NCI-H460 (cell line): ENCODE measurements at places on chromosomes 1 and 21. TPM values are rescaled to one million over a fixed set of nuclear protein-coding genes. Genes with fewer than 3 reads are reported as not detected.

Gene TMEM52
- total RNA-seq, result 2.8 and 3.6 TPM in 2 replicates

DNA sequence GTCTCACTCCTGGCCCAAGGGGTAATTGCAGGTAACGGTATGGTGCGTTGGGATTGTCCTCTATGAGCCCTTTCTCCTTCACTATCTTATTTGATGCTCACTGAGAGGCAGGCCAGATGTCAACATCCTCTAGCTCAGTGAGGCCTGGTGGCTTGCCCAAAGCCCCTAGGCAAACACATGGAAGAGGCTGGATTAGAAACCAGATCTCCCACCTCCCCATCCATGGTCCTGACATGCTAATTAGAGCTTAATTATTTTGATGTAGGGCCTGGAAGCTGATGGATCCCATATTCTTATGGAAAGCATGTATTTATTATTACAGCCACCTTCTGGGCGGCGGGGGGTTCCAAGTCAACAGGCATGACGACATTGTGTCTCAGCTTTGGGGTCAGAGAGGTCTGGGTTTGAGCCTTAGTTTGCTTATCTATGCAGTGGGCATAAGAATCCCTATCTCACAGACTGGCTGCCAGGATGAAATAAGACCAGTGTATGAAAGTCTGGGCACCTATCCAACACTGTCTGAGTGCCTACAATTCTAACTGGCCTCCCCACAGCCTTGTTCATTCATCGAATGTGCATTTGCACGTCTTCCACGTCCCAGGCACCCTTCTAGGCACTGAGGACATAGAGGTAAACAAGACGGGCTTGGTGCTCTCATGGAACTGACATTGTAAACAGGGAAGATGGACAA is 6.2 kb downstream of the SMPDL3B start:
- no peak for DNase-seq

DNA sequence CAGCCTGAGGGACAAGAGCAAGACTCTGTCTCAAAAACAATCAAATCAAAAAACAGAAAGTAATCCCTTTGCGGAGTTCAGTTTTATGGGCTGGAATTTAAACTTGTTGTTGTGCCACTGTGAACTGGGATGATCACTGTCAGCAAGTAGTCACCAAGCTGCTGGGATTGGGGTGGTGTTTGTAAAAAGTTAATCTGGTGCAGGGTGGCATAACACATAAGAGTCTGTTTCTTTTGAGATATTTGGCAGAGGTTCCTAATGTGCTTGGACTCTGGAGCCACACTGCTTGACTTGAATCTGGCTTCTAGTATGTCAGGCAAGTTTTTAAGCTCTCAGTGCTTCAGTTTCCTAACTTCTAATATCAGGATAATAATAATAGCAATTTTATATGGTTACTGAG is 6.6 kb downstream of the CLIC4 start:
- DNase-seq, result no peak

DNA sequence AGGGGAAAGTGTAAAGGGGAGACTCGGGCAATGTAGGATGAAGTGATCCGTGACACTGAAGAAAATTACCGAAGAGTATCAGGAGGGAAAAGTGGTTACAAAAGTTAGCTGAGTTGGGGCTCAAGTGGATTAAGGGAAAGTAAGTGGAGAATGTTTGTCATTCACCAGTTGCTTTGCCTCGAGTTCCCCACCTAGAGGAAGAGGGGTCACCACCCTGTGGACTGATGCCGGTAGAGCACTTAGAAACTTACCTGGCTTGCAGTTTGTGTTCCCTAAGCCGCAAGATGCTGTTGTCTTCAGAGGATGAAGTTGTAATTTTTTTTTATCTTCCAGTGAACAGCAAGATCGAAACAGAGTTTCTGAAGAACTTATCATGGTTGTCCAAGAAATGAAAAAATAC is 1.0 kb downstream of the PER3 start:
- DNase-seq, result no peak

Gene NECTIN4
- 0.55 and 1.0 TPM in 2 replicates for total RNA-seq

GRCh38 chr1:166379447-166379846 is 212.6 kb upstream of the FAM78B start:
- peak; percentile 26 for DNase-seq

Gene PRKAA2
- total RNA-seq, result 54.7 and 62.4 TPM in 2 replicates

GRCh38 chr1:30609999-30610345 is 113.4 kb downstream of the MATN1 start:
- no peak for DNase-seq

Gene AKNAD1
- 0.75 and 1.5 TPM in 2 replicates for total RNA-seq

DNA sequence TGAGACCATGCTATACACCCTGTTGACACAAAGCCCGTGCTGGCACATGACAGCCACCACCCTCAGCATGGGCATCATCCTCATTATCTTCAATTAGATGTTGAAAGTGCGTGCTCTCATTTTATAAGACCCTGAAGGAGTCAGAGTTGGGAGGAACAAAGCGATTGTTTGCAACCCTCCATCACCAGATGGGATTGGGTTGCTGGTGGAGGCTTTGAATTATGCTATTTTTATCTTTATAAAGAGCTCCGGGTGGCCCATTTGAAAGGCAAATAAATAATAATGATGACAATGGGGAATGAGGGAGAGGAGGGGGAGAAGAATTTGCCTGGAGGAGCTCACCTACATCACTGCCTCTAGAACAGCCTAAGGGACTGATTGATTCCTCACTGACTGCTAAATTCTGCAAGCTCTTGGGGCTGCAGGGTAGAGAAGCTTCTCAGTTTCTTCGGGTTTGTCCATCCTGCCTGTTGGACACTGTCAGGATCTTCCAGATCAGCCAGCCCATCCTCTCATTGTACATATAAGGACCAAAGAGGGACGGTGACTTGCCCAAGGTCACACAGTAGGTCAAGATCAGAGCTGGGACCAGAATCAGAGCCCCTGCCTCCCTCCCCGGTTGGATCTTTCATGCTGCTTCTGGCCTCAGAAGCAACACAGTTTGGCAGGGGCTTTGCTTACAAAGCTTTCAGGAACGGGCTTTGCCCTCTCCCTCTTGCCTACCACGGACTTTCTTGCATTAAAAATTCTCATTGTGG is 130.9 kb upstream of the ZBTB40 start:
- no peak for DNase-seq

DNA sequence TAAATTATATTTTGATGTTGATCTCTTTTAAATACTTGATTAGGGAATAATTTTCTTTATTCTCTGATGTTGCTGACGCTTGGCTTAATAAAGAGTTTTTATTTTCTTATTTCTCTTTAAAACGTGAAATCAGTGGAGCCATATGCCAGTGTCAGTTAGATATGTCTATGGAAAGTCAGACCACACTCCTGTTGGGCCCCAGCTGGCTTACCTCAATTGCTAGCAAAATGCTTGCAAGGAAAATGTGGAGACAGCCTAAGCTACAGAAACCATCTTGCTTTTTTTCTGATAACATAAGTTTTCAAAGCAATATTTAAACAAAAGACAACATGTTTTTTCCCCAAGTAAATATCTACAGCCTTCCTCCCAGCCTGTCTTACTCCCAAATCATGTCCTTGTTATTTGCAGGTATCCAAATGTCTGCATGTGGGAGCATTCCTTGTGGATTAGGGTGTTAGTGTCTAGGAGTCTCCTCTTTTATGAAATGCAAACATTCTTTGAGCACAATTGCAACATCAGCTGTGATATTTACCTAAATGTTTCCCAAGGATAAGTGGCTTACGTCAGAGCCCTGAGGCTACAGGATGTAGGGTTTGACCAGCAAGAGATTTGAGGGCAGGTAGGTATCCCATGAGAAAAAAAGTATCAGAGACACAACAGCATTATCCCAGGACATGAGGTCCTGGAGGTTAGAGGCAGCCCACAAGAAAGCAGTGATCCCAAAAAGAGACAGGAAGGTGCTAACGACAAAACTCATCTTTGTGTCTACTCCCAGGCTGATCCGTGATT is 117.2 kb upstream of the KCNJ15 start:
- peak; percentile 93 for DNase-seq

DNA sequence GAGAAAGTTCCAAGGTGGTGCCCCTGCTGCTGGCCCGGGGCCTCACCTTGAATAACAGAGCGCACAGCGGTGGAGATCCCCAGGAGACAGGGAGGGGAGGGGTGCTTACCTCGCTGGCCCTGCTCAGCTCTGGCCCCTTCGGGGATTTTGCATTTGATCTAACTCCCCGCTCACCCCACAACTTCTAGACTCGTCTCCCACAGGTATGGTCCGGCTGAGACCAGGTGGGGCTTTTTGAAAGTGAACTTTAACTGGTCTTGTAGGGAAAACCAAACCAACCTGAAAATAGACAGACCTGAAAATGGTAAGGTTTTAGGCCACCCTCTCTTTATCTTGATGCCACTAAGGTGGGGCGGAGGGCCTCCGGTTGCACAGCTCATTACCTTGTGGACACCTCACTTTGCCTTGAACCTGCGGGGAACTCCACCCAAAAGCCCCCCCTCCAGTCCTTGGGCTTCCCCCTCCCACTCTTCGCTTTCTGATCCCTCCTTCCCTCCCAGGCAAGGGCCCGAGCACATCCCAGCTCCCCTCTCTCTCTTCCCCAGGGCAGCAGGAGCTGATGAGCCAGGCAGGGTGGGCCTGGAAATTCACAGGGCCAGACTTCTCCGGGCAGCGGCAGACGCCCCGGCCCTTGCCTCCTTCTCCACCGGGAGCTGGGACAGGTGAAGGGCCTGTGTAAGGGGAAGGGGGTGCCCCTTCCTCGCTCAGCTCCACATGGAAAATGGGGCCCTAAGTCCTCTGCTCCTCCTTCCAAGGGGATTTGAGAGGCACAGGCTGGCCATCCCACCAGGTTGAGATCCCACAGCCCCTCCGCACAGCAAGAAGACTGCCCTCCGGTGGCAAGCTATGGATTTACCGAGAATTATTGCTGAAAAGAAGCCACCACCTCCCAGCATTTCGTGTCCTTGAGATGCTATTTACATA is 16.1 kb downstream of the TNFRSF8 start:
- DNase-seq, result peak; percentile 11

Gene SLC44A5
- 4.8 and 5.9 TPM in 2 replicates for total RNA-seq

Gene GPR3
- 1.0 and 1.1 TPM in 2 replicates for total RNA-seq

DNA sequence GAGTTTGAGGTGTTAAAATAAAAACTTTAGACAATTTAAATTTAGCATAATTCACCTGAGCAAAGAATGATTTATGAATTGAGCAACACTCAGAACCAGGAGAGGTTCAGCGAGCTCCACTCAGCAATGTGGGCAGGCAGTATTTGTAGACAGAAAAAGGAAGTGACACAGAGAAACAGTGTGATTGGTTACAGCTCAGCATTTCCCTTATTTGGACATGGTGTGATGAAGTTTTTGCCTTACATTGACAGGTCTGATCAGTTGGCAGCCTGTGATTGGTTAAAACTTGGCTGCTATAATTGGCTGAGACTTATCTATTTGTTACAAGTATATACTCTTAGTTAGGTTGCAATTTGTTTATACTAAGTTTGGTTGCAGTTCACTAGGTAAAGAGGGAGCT is 621.2 kb upstream of the PRMT6 start:
- no peak for DNase-seq

DNA sequence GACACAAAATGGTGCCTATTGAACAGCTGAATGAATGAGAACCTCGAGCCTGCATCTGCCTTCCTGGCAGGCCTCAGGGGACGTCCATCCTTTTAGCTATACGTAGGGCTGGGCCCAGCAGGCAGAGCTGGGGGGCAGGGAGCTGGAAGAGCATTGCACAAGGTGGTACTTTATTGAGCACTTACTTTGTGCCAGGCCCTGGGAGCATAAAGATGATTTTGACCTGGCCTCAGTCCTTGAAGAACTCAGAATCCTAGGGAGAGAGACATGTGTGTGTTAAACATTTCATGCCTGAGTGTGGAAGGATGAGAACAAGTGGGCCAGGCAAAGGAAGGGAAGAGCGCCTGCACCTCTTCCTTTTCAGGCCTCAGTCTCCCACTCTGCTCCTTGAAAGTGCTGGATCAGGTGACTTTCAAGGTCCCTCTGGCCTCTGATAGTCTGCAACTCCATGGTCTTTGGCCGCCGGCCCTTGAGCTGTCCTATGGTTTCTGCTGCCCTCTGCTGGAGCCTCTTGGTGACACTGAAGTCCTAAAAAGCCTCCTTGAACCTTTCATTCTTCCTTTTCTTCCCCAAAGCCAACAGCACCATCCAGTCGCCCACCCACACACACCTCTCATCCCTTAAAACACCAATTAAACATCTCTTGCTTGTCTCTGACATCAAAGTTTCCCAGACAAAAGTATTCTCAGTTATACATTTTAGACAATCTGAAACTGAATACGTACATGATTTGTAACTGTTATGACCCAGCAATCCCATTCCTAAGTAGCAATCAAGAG is 3.5 kb upstream of the PEAR1 start:
- peak; percentile 88 for DNase-seq

- no peak for DNase-seq
These were observed 121.0 kb upstream of the UBE2U start for GRCh38 chr1:64082459-64082858.

Gene PLPPR4
- not detected in 2 replicates for total RNA-seq

Gene RPE65
- 4.1 and 5.0 TPM in 2 replicates for total RNA-seq

DNA sequence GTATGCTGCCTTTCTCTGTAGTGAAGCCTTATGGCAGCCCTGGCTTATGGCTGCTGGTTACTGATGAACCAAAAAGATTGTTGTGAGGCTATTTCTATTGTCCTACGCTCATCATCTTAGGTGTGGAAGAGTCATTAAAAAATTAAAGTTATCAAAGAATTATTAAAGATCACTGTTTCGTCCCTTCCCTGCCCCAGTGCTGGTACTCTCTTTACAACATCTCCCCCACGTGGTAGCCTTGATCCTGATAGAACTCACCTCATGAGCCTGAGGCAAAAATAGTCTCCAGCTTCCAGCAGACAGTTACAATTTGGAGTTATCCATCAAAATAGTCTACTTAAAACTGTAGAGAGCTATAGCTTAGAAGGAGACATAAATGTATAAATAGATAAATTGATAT is 201.5 kb downstream of the S1PR1 start:
- no peak for DNase-seq

Gene ANGPTL3
- not detected in 2 replicates for total RNA-seq

GRCh38 chr1:198761859-198762616 is 123.2 kb downstream of the PTPRC start:
- DNase-seq, result no peak

DNA sequence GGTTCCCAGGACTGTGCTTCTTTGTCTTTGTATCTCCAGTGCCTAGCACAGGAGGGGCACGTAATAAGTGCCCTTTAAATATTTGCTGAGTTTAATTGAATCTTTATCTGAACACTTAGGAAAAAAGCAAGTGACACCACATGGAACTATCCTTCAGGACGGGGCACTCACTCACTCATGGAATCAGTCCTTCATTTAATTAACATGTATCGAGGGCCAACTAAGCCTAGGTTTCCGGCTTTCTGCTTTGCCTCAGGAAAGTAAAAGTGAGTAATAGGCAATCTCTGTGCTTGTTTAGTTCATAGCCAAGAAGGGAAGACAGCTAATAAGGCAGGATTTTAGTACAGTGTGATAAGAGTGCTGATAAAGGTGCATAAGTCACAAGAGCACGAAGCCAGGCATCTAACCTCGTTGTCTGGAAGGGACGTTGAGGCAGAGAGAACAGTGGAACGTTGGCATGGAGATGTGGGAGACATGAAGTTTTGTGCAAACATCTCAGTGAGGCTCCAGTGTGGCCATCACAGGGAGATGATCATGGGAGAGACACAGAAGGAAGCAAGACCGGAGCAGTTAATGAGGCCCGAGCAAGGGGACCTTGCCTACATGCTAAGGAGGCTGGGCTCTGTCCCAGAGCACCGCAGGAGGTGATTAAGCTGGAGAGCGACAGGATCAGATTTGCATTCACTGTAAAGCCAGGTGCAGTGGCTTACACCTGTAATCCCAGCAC is 54.1 kb upstream of the TRIM67 start:
- no peak for DNase-seq

Gene GPATCH4
- total RNA-seq, result 28.7 and 36.7 TPM in 2 replicates
